ENCODE measurements at places on chromosomes 5 and 9.

- no peak for DNase-seq
Measured at GRCh38 chr5:150180241-150181026, 9.4 kb upstream of the SLC6A7 start.

DNA sequence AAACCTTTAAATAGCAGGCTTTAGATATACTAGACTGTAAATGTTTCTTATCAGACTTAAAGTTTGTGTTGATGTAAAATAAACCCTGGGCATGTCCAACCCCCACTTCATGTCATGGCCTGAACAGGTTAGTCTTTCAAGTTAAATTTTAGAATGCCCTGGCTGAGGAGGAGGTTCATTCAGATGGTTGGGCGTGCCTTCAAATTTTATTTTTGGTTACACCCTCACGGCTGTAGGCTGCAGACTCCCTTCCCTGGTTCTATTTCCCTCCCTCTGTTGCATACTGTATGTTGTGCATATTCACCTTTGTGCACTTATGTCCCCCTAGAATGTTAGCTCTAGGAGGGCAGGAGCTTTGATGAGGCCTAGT, 5.3 kb upstream of the BICD2 start:
- DNase-seq: no peak

DNA sequence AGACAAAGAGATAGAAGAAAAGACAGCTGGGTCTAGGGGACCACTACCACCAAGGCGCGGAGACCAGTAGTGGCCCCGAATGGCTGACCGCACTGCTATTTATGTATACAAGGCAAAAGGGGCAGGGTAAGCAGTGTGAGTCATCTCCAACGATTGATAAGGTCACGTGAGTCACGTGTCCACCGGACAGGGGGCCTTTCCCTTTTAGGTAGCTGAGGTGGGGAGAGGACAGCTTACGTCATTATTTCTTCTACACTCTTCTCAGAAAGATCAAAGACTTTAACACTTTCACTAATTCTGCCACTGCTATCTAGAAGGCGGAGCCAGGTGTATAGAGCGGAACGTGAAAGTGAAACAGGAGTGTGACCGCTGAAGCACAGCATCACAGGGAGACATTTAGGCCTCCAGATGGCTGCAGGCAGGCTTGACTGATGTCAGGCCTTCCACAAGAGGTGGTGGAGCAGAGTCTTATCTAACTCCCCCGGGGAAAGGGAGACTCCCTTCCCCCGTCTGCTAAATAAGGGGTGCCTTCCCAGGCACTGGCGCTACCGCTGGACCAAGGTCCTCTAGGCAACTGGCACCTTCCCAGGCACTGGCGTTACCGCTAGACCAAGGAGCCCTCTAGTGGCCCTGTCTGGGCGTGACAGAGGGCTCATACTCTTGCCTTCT, 6.1 kb upstream of the PRR16 start:
- peak; percentile 92 for DNase-seq

DNA sequence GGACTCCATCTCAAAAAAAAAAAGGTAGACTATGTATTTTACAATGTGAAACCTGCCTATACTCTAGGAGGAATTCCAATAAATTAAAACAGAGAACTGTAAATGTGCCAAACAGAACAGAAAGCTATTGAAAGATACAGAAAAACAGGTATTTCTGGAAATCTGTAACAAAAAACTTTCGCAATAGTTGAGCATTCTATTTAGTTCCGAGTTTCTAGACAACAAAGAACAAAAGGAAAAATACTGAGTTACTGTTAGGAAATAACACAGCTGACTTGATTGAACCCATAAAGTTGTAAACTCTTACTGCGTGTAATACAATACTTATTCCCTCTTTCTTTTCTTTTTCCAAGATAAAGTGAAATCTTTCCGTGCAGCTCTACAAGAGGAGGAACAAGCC, 18.6 kb downstream of the DIMT1 start:
- DNase-seq: no peak

- no peak for DNase-seq
Measured at GRCh38 chr5:95518417-95518816, 36.4 kb downstream of the SKIC3 start.
